NCI-H524 (cell line): ENCODE measurements at places on chromosomes 5 and 9.

DNA sequence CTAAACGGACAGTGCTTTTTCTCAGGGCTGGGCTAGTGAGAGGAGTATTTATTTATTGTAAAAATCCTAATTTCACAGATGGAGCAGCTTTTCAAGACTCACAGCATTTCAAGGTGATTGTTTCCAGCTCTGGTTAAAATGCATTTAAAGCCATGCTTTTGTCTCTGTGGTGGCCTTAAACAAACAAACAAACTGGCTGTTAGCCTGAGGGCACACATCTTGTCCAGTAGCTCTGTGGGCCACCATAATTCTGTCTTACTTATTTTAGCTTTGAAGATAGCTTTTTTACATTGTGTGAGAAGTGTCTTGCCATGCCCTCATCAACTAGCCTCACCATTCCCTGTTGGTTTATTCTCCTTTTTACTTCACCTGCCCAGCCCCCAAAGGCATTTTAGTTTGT, 218.2 kb downstream of the PSAT1 start:
- DNase-seq = no peak

- no peak for DNase-seq
Measured at GRCh38 chr5:149412783-149413476, 33.8 kb upstream of the IL17B start.

- no peak for DNase-seq
Measured at GRCh38 chr5:114700823-114701222, 339.0 kb downstream of the KCNN2 start.

- no peak for DNase-seq
Measured at GRCh38 chr5:4855036-4855435, 285.1 kb upstream of the ADAMTS16 start.

DNA sequence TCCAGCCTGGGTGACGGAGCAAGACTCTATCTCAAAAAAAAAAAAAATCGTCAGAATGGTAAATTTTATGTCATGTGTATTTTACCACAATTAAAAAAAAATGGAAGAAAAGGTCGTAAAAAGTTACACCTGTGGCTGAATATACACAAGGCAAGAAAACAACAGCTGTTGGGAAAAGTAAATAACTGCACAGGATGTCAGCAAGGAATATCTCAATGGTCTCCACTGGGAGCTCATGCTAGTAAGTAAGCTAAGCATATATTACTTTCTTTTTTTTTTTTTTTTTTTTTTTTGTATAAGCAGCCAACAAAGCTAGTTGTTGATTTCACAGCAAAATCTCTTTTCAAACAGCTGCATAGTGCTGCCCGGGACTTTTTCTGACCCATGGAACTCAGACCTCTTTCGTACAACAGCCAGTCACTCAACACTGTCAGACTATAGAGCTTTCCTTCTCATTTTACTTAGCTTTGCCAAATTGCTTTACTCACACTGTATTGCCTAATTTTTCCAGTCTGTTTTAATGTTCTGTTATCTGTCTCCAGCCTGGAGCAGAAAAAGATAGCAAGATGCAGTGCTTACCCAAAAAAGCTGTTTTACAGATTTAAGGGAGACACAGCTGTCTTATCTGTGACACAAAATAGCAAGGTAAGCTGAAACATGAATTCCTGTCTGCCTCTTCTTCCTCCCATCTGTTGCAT, 175.9 kb downstream of the ENC1 start:
- no peak for DNase-seq
